T-cell (primary cell): ENCODE measurements at places on chromosomes 6 and 20.

GRCh38 chr6:47674673-47675072 is 23.7 kb upstream of the ADGRF4 start:
- H3K36me3 ChIP-seq, result no peaks in the 10 kb centered on the region
- no peak overlapping the region for H3K27ac ChIP-seq
- no peaks in the 10 kb centered on the region for H3K27me3 ChIP-seq

- H3K36me3 ChIP-seq, result no peaks in the 10 kb centered on the region
- no peak overlapping the region for H3K27ac ChIP-seq
- H3K27me3 ChIP-seq, result no peaks in the 10 kb centered on the region
- H3K4me3 ChIP-seq, result no peak overlapping the region
These were observed 26.2 kb upstream of the GATA5 start for GRCh38 chr20:62501801-62502495.

DNA sequence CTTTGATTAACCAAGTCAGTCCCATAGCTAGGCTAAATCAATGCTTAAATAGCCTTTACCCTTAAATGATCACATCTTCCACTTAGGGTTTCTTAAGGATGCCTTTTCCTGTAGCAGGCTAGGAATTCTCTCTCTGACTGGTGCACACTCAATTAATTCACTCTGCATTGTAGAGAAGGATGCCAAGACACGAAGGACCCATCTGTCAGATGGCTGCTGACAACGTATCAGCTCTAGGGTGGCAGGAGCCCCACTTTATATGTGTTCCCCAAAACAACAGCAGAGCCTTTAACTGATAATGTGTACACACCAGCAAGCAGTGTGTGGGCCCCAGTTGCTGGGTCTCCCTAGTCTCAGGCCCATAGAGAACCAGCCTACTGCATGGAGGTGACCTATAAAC is 13.3 kb downstream of the GNAS start:
- no peak for DNase-seq
- H3K36me3 ChIP-seq, result no peaks in the 10 kb centered on the region
- H3K4me1 ChIP-seq, result no peaks in the 10 kb centered on the region
- no peak overlapping the region for H3K4me3 ChIP-seq
- peaks cover 4% of the 10 kb centered on the region for H3K27me3 ChIP-seq
- H3K27ac ChIP-seq, result no peak overlapping the region

DNA sequence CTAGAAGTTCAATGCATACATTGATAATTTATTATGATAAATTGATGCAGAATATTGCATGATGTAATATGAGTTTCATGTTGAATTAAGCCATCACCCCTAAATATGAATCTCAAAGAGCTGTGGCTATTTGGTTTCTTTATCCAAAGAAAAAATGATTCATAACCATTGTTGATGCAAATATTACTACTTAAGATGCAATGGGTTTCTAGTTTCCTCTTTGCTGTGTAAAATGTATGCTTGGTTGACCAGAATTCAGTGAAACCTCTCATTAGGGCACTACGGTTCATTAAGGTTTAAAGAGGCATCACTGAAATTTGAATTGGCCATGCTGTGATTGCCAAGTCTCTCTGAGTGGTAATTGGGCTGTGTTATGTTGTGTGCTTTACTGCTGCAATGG is 492.5 kb upstream of the FLRT3 start:
- DNase-seq, result no peak
- no peaks in the 10 kb centered on the region for H3K27me3 ChIP-seq
- no peaks in the 10 kb centered on the region for H3K4me1 ChIP-seq
- no peaks in the 10 kb centered on the region for H3K36me3 ChIP-seq
- no peak overlapping the region for H3K27ac ChIP-seq
- H3K4me3 ChIP-seq, result no peak overlapping the region

GRCh38 chr6:34145161-34146020 is 496 bp downstream of the GRM4 start:
- no peaks in the 10 kb centered on the region for H3K36me3 ChIP-seq
- peaks cover 6% of the 10 kb centered on the region for H3K27me3 ChIP-seq
- peak; percentile 35 for DNase-seq
- peaks cover 12% of the 10 kb centered on the region for H3K4me1 ChIP-seq
- H3K27ac ChIP-seq, result no peak overlapping the region

- DNase-seq, result no peak
- H3K4me3 ChIP-seq, result no peak overlapping the region
- no peaks in the 10 kb centered on the region for H3K4me1 ChIP-seq
- H3K36me3 ChIP-seq, result no peaks in the 10 kb centered on the region
These were observed 6.3 kb upstream of the GMPR start for GRCh38 chr6:16232086-16232485.

DNA sequence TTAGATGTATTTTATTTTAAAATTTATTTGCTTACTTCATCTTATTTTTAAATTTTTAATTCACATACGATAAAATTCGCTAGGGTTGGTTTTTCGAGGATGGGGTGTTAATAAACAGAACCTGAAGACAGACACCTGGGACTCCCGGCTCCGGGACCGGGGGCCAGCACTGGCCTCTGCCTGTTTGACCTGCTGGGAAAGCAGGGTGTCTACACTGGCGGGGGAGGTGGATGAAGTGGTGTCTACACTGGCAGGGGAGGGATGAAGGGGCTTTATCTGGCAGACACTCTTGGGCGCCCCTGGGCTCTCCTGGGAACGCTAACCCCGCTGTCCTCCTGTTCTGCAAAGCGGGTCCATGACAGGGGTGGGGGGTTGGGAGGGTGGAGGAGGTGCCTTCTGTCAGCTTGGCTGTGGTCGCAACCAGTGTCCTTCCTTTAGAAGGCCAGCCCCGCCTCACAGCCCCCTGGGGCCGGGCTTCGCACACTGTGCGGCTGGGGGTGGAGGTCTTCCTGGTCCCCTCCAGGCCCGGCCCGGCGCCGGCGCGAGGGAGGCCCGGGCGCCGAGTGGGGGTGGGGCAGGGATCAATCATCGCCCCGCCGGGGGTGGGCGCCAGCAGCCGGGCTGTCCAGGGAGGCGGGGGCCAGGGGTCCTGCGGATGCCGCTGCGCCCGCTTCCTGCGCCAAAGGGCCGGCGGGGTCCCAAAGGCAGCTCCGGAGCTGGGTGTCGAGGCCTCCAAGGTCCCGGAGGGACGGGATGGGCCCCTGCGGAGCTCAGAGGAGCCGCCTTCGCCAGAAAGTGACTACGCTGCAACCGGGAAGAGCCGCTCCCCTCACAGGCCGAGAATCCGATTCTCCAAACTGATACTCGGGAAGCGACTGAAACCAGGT is 1.8 kb downstream of the GATA5 start:
- no peak overlapping the region for H3K4me3 ChIP-seq
- no peaks in the 10 kb centered on the region for H3K4me1 ChIP-seq
- no peak overlapping the region for H3K27ac ChIP-seq
- no peaks in the 10 kb centered on the region for H3K36me3 ChIP-seq
- H3K27me3 ChIP-seq, result peaks cover 6% of the 10 kb centered on the region

DNA sequence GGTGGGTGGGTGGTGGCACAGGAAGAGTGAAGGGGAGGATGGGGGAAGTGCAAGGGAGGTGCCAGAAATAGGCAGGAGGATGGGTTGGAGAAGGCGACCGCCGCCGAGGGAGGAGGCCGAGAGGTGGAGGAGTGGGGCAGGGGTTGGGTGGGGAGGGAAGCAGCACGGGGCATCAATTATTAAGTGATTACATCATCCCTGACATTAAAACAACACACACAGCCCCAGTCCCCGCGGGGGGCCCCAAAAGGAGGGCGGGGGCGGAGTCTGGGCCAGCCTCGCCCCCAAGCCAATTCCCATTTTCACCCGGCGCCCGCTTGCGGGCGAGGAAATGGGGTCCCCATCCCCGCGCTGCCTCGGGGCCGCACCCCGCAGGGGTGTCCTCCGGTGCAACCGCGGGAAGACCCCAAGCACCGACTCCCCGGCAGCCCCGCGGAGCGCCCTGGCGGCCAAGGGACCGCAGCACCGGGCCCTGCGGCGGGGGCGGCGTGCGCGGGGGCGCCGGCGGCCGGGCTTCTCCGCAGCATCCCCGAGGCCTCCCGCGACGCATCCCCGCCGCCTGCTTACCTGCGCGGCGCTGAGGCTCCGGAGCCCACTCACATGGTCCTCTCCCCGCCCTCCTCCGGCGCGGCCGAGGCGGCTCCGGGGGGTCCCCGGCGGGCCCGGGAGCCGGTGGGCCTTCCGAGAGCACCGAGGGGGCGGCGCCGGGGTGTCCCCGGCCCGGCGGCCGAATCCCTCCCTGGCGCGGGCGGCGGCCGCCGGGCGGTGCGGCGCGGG is 663 bp downstream of the FYN start:
- DNase-seq, result peak; percentile 56
- peak overlapping the region; percentile 80 for H3K27ac ChIP-seq
- no peaks in the 10 kb centered on the region for H3K36me3 ChIP-seq
- H3K27me3 ChIP-seq, result no peaks in the 10 kb centered on the region

GRCh38 chr6:54404791-54405190 is 96.5 kb downstream of the TINAG start:
- H3K27me3 ChIP-seq, result no peaks in the 10 kb centered on the region
- H3K27ac ChIP-seq, result no peak overlapping the region
- H3K4me3 ChIP-seq, result no peak overlapping the region
- no peak for DNase-seq
- no peaks in the 10 kb centered on the region for H3K36me3 ChIP-seq
